ENCODE measurements at places on chromosomes 4 and X.

DNA sequence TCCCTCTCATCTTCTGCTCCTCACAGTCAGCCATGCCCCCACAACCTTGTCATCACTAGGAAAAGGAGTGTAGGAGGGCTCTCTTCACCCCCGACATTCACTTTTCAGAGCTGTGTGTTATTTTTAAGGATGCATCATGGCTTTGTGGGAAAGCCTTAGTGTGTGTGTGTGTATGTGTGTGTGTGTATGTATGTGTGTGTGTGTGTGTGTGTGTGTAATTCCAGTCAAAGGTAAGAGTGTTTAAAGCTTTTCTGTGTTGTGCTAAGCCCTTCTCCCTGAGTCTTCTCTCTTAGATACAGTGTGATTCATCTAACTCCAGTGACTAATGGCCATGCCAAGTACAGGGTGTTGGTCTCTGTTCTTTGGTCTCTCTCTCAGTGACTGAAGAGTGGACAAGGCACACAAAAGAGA lies 76.6 kb downstream of the CHIC2 start:
- H3K36me3 ChIP-seq = no peaks in the 10 kb centered on the region
- no peak overlapping the region for H3K27ac ChIP-seq
- no peak overlapping the region for H3K4me3 ChIP-seq
- no peaks in the 10 kb centered on the region for H3K27me3 ChIP-seq
- DNase-seq = no peak

DNA sequence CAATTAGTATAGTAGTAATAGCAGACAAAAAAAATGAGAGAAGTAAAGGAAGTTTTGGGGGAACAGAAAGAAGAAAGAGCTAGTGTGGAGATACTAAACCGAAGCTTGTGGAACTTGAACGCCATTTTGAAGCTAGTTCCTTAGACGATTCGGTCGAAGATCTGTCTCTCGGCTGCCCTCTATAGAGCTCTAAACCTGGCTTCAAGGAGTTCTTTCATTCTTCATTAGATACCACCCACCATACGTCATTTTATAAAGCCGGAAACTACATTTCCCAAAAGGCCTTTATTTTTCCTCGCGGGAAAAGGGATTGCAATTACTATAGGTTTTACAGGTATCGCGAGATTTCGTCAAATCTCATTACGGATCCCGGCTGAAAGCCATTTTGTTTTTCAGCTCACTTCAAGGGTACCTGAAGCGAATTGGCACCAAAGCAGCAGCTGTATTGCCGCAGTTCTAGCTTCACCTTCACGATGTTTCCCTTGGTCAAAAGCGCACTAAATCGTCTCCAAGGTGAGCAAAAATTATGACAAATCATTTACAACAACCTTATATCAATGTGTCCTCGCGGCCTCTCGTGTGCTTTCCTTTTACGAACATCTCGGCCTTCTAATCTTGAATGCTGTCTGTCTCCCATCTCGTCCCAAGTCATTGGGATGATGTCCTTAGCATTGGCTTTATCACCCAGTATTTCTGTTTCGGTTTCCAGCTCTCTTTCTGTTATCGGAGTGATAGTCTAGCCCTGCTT lies at the start of gene COX7B:
TSS of gene COX7B (plus strand) at position 388 of the 748 bp plus-strand sequence. CDS start at position 474, 86 bp downstream.
- no peaks in the 10 kb centered on the region for H3K36me3 ChIP-seq
- DNase-seq = peak; percentile 82
- H3K27me3 ChIP-seq = no peaks in the 10 kb centered on the region
- peak within 1 kb of the TSS; percentile 42 for H3K4me3 ChIP-seq
- H3K4me1 ChIP-seq = peaks cover 25% of the 10 kb centered on the region
- H3K27ac ChIP-seq = peak within 1 kb of the TSS; percentile 81

DNA sequence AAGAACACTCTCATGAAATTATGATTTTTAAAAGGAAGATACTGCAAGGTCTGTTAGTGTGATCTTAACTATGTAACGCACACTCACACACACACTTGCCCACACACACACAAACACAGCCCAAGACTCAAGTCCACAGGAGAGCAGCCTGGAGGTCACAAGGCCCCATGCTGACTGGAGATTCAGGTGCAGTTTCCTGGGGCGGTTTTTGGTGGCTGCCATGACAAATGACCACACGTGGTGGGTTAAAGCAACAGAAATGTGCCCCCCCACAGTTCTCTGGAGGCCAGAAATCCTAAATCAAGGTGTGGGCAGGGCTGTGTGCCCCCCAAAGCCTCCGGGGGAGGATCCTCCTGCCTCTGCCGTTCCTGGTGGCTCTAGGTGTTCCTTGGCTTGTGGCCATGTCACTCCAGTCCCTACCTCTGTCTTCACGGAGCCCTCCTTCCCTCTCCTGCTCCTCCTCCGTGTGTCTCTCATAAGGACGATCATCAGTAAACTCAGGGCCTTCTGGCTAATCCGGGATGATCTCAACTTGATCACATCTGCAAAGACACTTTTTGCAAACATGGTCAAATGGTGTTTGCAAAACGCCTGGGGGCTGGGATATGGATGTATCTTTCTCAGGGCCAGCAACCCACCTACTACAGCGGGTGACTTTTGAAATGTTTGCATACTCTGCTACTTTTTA lies 9.7 kb upstream of the HTRA3 start:
- H3K27ac ChIP-seq = no peak overlapping the region
- no peaks in the 10 kb centered on the region for H3K27me3 ChIP-seq
- H3K36me3 ChIP-seq = no peaks in the 10 kb centered on the region
- no peak overlapping the region for H3K4me3 ChIP-seq
- no peaks in the 10 kb centered on the region for H3K4me1 ChIP-seq

- DNase-seq = no peak
- no peak overlapping the region for H3K4me3 ChIP-seq
- peak overlapping the region; percentile 5 for H3K27ac ChIP-seq
- no peaks in the 10 kb centered on the region for H3K27me3 ChIP-seq
- H3K4me1 ChIP-seq = peaks cover 52% of the 10 kb centered on the region
- no peaks in the 10 kb centered on the region for H3K36me3 ChIP-seq
These were observed 40.2 kb downstream of the SH3KBP1 start for GRCh38 chrX:19846995-19847790.

DNA sequence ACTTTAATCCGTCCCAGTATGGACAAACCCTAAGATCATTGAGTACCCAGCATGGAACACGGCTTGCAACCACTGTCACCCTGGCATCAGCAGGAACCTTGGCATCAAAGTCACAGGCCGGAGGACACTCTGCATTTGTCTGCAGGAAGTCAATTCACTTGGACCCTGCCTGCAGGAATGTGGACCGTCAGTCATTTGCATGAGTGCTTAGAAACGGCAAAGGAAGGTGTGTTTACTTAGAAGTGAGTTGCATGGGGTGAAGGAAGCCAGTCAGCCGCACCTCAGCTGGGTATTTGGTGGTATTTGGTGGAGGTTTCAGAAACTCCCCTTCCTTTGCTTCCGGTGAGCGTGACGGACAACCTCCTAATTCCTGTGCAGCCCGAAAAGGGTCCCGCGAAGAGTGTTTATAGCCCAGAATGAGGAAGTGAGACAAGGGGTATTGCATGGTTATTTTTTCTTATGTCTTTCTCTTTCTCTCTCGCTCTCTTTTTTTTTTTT lies 15.5 kb downstream of the P2RY8 start:
- H3K4me3 ChIP-seq = peak overlapping the region; percentile 8
- no peaks in the 10 kb centered on the region for H3K27me3 ChIP-seq

GRCh38 chr4:106810122-106810521 lies 226.0 kb downstream of the DKK2 start:
- no peak overlapping the region for H3K27ac ChIP-seq
- DNase-seq = no peak
- H3K27me3 ChIP-seq = no peaks in the 10 kb centered on the region
- no peaks in the 10 kb centered on the region for H3K4me1 ChIP-seq
- H3K4me3 ChIP-seq = no peak overlapping the region

DNA sequence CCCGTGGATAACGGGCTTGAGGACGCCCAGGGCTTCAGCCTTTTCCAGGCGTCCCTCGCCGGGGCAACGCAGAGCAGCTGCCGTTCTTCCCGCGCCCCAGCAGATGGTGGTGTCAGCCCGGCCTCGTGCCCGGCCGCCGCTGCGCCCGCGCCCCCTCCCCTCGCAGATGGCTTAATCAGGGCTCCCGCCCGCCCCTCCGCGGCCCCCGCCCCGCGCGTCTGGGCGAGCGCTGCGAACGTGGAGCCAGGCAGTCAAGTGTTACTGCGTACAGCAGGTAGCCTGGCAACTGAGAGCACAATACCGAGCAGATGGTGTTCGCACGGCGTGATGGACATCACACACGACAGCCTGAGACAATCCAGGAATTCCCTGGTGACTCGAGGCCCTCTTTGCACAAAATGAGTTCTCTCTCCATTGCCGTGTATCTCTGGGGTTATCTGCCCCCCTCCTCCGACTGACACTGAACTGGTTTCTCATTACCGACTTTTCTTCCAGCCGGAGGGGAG lies 69.3 kb downstream of the MGST2 start:
- no peaks in the 10 kb centered on the region for H3K36me3 ChIP-seq
- peaks cover 14% of the 10 kb centered on the region for H3K4me1 ChIP-seq
- H3K27me3 ChIP-seq = peaks cover 4% of the 10 kb centered on the region
- no peak overlapping the region for H3K27ac ChIP-seq
- H3K4me3 ChIP-seq = no peak overlapping the region

DNA sequence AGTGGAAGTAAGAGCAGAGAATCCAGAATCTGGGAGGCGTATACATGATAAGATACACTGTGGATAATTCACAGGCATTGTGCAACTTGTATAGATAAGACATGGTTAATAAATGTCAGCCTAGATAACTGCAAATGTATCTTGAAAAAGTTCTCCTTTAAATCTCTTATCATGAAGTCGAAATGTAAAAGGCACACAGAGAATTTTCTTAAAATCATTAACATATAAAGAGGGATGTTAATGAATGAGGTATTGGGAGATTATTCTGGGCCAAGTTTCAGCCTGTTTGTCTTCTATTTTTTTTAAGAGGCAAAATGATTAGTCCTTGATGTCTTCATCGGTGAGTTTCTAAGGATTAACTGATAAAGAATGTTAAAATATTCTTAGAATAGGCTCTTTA lies 835 bp downstream of the TDO2 start:
- no peaks in the 10 kb centered on the region for H3K36me3 ChIP-seq
- no peak overlapping the region for H3K27ac ChIP-seq
- no peaks in the 10 kb centered on the region for H3K4me1 ChIP-seq
- H3K4me3 ChIP-seq = no peak overlapping the region

- no peak overlapping the region for H3K27ac ChIP-seq
- no peaks in the 10 kb centered on the region for H3K4me1 ChIP-seq
- H3K27me3 ChIP-seq = no peaks in the 10 kb centered on the region
- H3K36me3 ChIP-seq = no peaks in the 10 kb centered on the region
- no peak overlapping the region for H3K4me3 ChIP-seq
- no peak for DNase-seq
These were observed 134.4 kb downstream of the SMIM20 start for GRCh38 chr4:26048378-26048882.

- H3K4me1 ChIP-seq = no peaks in the 10 kb centered on the region
- no peak overlapping the region for H3K4me3 ChIP-seq
- DNase-seq = no peak
- H3K27me3 ChIP-seq = no peaks in the 10 kb centered on the region
- no peaks in the 10 kb centered on the region for H3K36me3 ChIP-seq
These were observed 374.0 kb downstream of the TMA16 start for GRCh38 chr4:163868445-163868844.

- H3K4me3 ChIP-seq = no peak overlapping the region
- no peak overlapping the region for H3K27ac ChIP-seq
- H3K4me1 ChIP-seq = no peaks in the 10 kb centered on the region
These were observed 83.4 kb downstream of the TMEM164 start for GRCh38 chrX:110086162-110086915.

DNA sequence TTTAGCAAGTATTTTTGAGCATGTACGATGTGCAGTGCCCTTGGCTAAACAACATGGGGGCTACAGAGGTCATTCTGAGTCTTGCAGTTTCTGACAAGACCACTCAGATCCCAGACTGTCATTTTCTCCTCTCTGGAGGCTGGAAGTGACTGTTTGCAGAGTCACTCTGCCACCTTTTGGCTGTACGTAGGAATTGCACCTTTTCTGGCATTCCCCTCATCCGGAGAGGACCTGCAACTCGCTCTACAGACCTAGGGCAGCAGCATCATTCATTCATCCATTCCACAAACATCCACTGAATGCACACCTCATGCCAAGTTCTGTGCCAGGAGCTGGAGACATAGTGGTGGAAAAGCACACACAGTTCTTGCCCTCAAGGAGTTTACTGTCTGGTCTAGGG lies 160.4 kb upstream of the GPR101 start:
- no peaks in the 10 kb centered on the region for H3K27me3 ChIP-seq
- no peak for DNase-seq
- no peak overlapping the region for H3K4me3 ChIP-seq
- H3K27ac ChIP-seq = no peak overlapping the region
- no peaks in the 10 kb centered on the region for H3K36me3 ChIP-seq

DNA sequence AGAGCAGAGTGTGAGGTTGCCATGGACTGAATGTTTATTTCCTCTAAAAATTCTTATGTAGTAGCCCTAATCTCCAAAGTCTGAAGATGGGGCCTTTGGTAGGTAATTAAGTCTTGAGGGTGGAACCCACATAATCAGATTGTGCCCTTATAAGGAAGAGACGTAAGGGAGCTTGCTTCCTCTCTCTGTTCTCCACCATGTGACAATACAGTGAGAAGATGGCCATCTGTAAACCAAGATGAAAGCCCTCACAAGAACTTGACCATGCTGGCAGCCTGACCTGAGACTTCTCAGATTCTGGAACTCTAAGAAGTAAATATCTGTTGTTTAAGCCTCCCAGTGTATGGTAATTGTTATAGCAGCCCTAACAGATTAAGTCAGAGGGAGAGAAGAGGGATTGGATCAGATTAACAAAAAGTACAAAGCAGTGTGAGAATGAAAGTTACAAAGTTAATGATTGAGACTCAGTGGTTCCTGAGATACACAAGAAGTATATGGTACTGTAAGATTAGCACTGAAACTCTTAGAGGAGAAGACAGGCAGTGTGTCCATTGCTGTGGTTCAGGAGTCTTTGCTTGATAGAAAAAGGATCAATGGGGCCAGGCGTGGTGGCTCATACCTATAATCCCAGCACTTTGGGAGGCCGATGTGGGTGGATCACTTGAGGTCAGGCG lies 82.5 kb upstream of the GC start:
- H3K27ac ChIP-seq = no peak overlapping the region
- H3K4me3 ChIP-seq = no peak overlapping the region
- H3K27me3 ChIP-seq = no peaks in the 10 kb centered on the region
- DNase-seq = no peak
- no peaks in the 10 kb centered on the region for H3K4me1 ChIP-seq

- H3K4me3 ChIP-seq = no peak overlapping the region
- no peaks in the 10 kb centered on the region for H3K27me3 ChIP-seq
- no peak overlapping the region for H3K27ac ChIP-seq
- H3K36me3 ChIP-seq = no peaks in the 10 kb centered on the region
- no peaks in the 10 kb centered on the region for H3K4me1 ChIP-seq
These were observed 81.7 kb downstream of the EGF start for GRCh38 chr4:109994415-109994827.

Data from CD4-positive, alpha-beta memory T cell (primary cell).